ENCODE measurements at places on chromosomes 1 and 21. TPM values are rescaled to one million over a fixed set of nuclear protein-coding genes. Genes with fewer than 3 reads are reported as not detected.

- DNase-seq, result no peak
These were observed 8.4 kb upstream of the CDC14A start for GRCh38 chr1:100343897-100344296.

DNA sequence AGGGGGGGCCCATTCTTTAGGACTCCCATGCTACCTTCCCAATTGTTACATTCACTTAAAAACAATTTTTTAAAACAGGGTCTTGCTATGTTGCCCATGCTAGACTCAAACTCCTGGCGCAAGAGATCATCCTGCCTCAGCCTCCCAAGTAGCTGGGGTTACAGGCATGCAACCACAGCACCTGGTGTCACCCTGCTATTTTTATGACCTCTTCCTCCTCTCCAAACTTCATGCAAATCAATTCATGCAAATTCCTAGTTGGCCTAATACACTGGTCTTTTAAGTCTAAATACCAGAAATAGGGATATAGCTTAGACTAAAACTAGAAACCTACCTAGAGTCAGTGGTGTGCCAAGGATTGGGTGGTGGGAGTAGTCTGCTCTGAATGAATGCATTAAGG is 30.1 kb downstream of the CDKN2C start:
- no peak for DNase-seq

DNA sequence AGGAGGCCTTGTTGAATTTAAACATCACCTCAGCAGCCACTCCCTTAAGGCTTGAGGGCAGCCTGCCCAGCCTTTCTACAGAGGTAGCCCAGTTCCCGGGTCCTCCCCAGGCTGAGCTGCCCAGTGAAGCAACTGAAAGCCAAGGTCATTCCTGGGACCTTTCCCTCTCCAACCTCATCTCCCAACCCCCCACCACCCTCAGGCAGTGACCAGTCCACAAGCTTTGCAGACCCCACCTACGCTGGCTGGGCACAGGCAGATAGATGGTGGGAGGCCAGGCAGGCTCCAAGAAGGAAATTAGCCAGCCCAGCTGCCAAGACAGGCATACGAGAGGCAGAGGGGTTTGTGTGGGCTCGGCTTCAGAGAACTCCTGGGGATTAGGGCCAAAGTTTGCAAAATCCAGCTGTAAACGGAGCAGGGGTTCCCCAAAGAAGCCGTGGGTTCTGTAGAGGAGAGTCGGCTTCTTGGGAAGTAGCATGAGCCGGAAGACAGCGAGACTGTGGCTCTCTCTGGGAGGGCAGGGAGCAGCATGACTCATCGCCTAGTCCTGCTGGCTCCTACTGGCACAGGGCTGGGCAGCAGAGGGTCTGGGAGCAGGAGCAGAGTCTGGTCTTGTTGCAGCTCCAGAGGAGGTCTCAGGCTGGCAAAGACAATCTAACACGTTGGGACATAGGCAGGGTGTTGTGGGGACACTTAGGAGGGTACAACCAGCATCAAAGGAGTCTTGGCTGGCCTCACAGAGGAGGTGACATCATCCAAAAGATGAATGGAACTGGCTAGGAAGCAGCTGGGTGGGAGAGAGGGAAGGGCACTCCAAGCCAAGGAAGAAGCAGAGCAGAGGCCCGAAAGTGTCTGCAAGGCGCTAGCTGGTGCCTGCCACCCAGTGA is 2.8 kb upstream of the ZC3H12A start:
- DNase-seq, result peak; percentile 92

DNA sequence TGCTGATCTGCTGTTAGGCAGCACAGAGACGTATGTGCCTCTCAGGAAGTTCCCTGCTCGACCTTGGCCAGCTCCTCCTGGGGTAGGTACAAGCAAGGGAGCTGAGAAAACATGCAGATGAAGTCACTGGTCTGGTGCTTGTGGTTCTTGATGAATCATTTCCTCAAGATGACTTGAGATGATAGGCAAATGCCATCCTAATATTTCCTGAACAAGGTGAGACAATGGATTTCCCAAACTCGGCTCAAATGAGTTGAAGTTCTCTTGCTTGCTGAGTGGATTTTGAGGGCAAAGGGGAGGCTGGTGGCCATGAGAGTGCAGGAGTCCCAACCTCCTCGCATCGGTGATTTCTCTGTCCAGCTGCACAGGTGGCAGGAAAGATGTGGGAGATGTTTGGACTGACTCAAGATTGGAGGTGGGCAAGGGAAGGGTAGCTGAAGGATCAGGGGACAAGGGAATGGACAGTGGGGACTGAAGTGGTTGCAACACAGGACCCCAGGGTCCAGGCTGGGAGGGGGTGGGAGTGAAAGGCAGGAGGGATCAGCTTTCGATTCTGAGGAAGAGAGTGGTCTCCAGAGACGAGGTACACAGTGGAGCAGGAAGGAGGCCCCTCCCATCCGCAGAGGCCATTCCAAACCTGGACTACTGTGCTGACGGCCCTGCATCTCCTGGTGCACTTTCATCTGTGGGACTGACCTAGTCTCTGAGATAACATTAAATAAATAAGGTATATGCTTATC is 63.9 kb downstream of the CAPN2 start:
- peak; percentile 68 for DNase-seq

Gene EFNA3
- 2.1 TPM for total RNA-seq

Gene OR14A16
- not detected for total RNA-seq

Gene ZNF672
- total RNA-seq, result 24.1 TPM

All from osteocyte (in vitro differentiated cells).